ENCODE measurements at places on chromosomes 11 and 22.

DNA sequence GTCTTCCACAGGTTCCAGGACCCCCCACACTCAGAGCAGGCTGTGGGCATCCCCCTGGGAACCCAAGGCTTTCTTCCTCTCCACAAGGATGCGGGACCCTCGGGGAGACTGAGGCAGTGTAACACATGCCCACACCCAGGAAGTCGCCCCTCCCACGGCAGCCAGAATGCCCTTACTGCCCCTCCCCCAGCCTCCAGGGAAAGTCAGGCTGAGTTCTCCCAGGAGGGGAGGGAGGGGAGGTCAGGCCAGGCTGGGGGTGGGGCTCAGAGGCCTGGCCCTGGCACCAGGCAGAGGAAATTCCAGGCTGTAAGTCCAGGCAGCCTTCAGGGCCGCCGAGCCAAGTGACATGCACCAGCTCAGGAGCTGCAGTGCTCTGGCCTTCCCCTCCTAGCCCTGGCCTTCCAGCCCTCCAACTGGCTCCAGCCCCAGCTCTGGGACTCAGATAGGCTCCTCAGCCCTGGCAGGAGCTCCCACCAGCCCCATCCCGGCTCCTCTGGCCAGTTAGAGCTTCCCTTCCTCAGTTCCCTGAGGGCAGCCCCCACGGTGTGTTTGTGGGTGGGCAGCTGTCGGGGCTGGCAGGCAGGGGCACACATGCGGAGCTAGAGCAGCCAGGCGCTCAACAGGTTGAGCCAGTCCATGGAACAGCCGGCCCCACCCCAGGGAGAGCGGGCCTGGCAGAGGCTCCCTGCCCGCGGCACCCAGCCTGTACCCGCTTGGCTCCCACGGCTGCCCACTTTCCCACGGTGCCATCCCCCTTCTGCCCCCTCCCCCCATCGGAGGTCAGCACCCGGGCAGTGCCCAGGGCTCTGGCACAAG, 3.6 kb downstream of the BCL9L start:
- DNase-seq: no peak

DNA sequence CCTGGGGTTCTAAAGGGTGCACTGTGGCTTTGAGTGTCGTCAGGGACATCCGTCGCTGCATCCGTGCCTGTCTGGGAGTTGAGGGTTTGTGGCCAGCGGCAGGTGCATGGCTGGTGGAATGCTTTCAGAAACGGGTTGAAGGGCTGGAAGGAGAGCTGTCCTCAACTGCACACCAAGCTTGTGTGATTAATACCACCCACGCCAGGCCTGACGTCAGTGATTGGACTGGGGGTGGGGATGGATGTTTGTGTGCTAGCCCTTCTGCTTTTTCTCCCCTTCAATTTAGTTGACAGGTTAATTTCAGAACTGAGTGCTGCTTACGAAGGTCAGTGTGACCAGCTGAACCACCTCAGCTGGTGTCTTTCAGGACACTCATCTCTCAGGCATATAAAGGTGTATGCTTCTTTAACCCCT, 3.2 kb upstream of the GAB2 start:
- DNase-seq: no peak

DNA sequence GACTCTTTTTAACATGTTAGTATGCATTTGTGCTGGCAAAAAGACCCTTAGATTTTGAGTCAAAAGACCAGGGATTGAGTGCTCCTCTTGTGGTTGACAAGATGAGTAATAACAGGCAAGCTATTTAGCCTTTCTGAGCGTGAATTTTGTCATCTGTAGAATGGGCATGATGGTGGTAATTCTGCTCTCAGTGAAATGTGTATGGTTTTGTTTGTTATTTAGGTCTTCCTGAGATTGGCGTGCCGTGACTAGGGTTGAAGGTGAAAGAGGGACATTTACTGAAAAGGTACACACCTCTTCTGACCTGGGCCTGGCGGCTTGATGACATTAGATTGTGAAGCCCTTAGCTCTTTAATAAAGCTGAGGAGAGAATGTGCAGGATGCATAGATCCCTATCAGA, 8.4 kb upstream of the CEP295 start:
- DNase-seq: no peak

DNA sequence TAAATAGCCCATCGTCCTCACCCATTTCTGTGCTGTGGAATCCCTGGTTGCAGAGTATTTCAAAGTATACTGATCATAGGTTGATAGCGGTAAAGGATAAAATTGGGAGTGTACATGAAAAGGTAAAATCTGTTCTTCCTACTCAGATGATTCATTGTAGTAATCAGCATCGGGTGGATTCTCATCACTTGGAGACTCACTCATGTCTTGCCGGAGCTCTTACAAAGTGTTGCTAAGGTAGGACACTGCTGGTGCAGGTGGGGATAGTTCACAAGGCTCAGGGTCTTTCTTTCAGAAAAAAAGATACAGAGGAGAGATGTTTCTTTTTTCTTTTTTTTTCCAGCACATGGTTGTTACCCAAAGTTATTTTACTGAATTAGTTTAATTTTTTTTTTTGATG, 84.8 kb downstream of the MTNR1B start:
- no peak for DNase-seq

GRCh38 chr11:129605815-129606214, 209.8 kb upstream of the TMEM45B start:
- DNase-seq: no peak

- no peak for DNase-seq
Observed at GRCh38 chr11:61359516-61359915, 2.2 kb downstream of the CYB561A3 start.

GRCh38 chr22:30420347-30421125, 5.0 kb upstream of the MTFP1 start:
- DNase-seq: no peak

Data from CD8-positive, alpha-beta T cell (primary cell).